NCI-H1436 (cell line): ENCODE measurements at places on chromosomes 7 and 10.

GRCh38 chr7:123003539-123004126, 8.1 kb upstream of the TAS2R16 start:
- DNase-seq: no peak

- DNase-seq: peak; percentile 87
These were observed 997.9 kb upstream of the POT1 start for GRCh38 chr7:125927556-125927955.

DNA sequence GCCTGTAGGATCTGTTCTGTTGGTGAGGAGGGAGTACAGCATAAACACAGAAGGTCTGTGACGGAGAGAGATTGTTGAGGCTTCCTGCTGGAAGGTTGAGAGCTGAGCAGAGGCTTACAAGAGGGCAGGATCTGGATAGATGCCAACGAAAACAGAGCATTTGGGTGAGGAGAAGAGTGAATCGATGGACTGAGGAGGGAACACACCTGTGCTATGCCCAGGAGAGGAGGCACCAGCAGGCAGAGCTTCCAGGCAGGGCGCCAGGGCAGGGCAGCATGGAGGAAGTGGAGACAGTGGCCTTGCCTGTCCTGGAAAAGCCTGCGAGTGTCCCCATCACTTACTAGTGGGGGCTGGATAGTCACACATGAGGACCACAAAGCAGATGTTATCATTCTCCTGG, 282.9 kb downstream of the PAXIP1 start:
- no peak for DNase-seq

GRCh38 chr10:56881218-56881617, 520.2 kb upstream of the ZWINT start:
- DNase-seq: no peak

DNA sequence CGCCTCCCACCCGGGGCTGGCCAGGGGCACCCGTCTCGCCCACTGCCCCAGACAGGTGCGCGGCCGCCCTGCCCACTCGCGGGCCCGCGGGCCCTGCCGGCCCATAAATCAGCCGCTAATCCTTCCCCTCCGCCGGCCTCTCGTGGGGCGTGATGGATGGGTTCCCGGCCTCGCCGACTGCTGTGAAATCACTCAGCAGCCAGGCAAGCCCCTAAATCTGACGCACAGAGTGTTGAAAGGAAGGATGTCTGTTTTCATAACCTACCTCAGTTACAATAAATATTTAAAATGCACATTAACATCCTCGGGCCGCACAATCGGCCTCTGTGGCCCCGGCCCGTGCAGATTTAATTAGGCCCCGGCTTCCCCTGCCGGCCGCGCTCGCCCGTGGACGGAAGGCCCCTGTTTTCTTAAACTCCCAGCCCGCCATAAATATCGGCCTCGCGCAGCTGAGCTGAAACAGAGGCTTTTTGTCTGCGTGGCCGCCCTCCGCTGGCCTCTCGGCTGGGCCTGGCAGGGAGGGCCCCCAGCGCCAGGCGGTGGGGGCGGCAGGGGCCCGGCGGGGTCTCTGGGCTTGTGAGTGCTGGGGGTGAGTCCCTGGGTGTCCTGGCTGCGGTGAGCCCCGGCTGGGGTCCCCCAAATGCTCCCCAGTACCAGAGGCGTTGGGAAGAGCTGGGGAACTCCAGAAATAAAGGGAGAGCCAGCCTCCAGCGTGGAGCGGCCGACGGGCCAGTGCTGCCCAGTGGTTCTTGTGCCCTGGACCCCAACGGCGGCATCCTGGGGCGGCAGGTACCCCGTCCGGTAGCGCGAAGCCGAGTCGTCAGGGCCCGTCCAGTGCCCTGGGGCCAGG, 90.7 kb downstream of the UNCX start:
- no peak for DNase-seq

GRCh38 chr10:64115908-64116643, 594.9 kb downstream of the REEP3 start:
- no peak for DNase-seq

- no peak for DNase-seq
These were observed 1249.6 kb downstream of the XPNPEP1 start for GRCh38 chr10:108673741-108674140.

- DNase-seq: no peak
These were observed 2.0 kb upstream of the ANLN start for GRCh38 chr7:36387435-36388231.

- DNase-seq: no peak
These were observed 207.7 kb downstream of the MALRD1 start for GRCh38 chr10:19256331-19256730.

- DNase-seq: no peak
These were observed 34.2 kb upstream of the LAMB1 start for GRCh38 chr7:108037140-108037539.

- no peak for DNase-seq
These were observed 531.3 kb upstream of the LRRTM3 start for GRCh38 chr10:66394342-66395063.

DNA sequence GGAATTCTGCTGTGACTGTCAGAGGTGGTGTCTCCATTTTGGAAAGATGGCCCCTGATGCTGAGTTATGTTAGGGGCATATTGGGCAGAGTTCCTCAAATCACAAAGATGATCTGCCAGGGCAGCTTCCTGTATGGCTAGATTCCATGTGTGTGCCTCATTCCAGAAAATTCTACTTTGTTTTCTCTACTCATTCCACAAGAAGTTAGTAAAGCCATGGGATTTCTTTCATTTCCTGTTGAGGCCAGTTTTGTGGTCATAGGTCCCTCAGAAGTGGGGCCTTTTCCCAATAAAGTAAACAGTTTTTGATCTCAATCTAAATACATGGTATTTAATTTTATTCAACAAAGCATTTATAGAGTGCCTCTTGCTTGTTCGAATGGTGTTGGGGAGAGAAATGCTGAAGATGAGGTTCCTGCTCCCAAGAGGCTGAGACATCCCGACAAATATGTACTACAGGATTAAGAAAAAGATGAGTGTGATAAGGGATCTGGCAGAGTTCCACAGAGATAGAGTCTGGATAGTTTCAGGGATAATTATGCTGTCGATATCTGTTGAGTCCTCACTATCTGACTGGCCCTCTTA, 33.0 kb downstream of the MINDY4 start:
- DNase-seq: no peak

DNA sequence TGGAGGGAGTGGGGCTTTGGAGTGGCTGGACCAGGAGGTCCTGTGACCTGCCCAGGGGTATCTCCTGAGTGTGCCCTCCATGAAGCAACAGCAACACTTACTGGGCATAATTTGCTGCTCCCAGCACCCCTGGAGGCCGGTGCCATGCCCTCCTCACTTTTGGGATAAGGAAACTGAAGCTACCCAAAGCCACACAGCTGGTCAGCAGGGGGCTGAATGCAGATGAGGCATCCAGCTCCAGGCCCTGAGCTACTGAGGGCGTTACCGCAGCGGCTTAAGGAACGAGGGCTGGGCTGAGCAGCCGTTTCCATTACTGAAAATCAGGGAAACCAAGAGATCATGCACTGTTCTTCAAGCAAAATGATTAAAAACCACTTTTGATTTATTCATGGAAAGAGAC, 408.9 kb downstream of the GLRX3 start:
- no peak for DNase-seq

DNA sequence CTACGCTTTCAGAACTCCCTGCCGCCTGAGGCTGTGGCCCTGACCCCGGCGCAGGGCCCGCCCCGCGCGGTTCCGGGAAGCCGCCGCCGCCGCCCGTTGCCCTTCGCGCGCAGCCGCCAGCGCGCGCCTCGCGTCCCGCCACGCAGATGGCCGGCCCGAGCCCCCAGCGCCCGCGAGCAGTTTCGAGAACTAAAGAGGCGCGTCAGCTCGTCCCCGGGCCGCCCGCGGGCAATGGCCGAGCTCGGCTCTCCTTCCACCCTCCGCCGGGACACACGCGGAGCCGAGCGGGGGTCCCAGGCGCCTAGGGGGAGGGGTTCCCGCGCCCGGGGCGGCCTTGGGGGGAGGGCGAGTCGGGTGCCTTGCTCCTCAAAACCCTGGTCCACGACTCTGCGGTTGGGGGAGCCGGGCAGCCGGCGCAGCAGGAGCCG, 1.8 kb downstream of the HNRNPF start:
- no peak for DNase-seq
